T1000 (cell line): ENCODE measurements at places on chromosomes 13 and 19.

DNA sequence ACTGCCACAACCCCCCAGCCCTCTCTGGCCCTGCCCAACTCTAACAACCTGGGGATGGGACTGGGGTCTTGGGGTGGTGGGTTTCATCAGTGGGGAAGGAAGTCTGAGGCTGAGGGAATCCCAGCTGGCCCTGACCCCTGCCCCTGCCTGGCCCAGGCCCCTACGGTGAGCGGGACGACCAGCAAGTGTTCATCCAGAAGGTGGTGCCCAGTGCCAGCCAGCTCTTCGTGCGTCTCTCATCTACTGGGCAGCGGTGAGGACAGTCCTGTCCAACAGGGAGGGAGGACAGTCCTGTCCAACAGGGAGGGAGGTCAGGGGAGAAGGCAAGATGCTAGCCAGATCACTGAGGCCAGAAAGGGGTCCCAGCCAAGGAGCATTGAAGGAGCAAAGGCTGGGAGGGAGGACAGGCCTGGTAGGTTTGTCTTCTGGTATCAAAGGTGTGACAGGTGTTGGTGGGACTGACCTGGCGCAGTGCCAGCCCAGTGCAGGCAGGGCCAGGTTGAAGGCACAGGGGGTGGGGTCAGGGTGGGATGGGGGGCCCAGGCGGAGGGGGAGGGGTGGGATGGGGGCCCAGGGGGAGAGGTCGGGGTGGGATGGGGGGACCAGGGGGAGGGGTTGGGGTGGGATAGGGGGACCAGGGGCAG, 12.1 kb upstream of the LTBP4 start:
- DNase-seq: no peak

- no peak for DNase-seq
These were observed 22.8 kb upstream of the ZBTB7A start for GRCh38 chr19:4089400-4089908.

- no peak for DNase-seq
These were observed 14.4 kb upstream of the TPM4 start for GRCh38 chr19:16061943-16062342.

- no peak for DNase-seq
These were observed 47.4 kb downstream of the BBC3 start for GRCh38 chr19:47183601-47184000.

DNA sequence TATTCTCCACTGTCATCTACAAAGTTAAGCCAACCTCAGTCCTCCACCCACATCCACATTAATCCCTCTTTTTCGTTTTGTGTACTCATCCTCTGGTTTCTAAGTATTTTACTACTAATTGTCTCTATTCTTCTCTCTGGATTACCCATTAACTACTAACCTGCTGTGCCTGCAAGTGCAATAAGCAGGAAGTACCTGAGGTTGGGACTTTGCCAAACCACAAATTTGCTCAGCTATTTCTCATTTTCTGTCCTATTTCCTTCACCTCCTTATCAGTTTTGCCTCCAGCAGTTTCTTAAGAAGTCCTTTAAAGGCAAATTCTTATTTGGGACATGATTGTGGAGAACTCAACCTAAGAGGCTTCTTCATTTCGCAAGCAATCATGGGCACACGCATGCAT, 1708.9 kb downstream of the SLITRK5 start:
- DNase-seq: no peak
